ENCODE measurements at places on chromosomes 3 and 15.

DNA sequence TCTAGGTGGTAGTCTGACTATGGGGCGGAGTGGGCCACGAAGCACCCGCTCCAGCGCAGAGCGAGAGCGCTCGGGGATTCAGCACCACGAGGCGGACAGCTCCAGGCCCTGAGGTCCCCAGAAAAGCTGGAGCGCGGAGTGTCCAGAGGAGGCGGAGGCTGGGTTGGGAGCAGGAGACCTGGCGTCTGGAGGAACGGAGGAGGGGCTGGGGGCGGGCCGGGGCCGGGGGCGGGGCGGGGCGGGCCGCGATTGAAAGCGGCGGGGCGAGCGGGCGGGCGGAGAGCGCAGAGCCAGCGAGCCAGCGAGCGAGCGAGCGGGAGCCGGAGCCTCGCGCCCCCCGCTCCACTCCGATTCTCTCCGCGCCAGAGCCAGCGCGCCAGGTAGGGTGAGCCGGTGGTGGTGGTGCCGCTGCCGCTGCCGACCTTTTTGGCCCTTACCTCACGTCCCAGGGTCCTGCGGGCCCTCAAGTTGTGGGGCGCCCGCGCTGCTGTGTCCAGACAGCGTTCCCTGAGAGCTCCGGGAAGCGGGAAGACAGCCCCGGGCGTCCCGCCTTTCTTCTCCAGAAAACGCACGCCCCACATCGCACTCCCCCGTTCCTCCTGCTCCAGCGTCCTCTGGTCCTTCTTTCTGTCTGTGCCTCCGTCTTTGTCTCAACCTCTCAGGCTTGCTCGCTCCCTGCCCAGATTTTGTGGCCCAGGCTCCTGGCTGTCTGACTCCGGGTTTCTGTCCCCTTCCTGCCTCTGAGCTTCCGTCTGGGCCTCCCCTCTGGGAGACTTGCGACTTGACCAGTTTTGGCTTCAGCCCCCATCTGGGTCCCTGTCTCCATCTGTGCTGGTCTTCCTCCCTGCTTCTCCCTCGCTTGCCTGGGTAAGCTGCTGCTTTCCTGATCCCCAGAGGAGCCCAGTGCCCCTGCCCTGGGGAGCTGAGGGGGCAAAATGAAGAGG is at the start of gene GRM2:
Gene GRM2, plus strand, starts transcription at position 281 of the 944 bp plus-strand sequence. CDS start 1,916 bp downstream, outside the sequence.
- no peak for DNase-seq

DNA sequence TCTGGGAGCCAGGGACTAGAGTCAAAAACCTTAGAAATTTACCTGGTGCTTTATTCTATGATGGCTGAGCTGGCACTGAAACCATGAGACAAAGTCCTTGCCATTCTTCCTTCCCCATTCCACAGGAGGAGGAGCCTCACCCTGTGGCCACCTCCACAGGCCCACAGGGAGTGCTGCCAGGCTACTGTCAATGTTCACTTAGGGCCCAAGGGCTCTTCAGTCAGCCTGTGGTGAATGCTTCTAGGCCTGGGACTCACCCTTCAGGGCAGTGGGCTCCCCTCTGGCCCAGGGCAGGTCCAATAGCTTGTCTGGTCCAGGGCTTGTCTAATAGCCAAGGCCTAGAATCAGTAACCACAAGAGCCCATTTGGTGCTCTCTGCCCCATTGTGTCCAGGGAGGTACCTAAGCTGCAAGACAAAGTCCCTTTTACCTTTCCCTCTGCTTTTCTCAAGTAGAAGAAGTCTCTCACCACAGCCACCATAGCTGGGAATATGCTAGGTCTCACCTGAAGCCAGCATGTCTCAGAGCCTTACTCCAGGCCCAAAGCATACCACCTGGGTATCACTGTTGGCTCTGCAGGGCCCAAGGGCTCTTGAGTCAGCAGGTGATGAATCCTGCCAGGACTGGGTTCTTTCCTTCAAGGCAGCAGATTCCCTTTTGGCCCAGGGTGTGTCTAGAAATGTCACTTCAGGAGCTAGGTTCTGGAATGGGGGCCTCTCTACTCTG is 61.8 kb upstream of the CHRNB4 start:
- no peak for DNase-seq

GRCh38 chr15:75454471-75455378 is 3.2 kb upstream of the SIN3A start:
- DNase-seq: peak; percentile 69

GRCh38 chr15:91209726-91210125 is 109.7 kb downstream of the SV2B start:
- DNase-seq: no peak

- DNase-seq: no peak
These were observed 135.6 kb downstream of the DUT start for GRCh38 chr15:48466820-48467219.

DNA sequence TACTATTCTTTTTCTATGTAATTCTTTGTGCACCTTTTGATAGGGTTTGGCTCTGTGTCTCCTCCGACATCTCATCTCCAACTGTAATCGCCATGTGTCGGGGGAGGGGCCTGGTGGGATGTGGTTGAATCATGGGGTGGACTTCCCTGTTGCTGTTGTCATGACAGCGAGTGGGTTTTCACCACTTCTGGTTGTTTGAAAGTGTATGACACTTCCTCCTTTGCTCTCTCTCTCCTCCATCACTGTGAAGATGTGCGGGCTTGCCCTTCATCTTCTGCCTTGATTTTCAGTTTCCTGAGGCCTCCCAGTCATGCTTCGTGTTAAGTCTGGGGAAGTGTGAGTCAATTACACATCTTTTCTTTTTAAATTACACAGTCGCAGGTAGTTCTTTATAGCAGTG is 225.8 kb upstream of the DPPA4 start:
- no peak for DNase-seq

Data from CD14-positive monocyte (primary cell).